Stimulated activated CD4-positive, alpha-beta T cell treated with anti-CD3 and anti-CD28 coated beads, Interleukin-1b, Interleukin-23, amount 100 ng/mL, for 1 hour (primary cell): ENCODE measurements at places on chromosomes 4 and X.

DNA sequence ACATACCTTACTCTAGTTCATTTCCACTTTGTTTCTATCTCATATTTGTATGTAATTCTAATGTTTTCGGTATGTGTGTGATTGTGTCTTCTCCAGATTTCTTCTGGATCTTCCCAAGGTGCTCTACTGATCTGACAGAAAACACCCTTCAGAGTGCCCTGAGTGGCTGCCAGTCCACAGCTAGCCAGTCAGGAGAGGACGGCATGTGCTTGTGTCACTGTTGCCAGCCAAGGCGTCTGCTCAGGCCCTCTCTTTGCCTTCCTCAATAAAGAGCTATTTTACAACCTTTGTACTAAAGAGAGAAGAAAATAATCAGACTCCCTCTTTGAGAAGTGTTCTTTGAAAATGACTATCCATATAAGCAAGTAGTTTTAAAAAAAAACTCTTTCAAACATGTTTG is 29.0 kb downstream of the CD99L2 start:
- DNase-seq: no peak

- no peak for DNase-seq
These were observed 242.5 kb upstream of the PRPS2 start for GRCh38 chrX:12548746-12549145.

DNA sequence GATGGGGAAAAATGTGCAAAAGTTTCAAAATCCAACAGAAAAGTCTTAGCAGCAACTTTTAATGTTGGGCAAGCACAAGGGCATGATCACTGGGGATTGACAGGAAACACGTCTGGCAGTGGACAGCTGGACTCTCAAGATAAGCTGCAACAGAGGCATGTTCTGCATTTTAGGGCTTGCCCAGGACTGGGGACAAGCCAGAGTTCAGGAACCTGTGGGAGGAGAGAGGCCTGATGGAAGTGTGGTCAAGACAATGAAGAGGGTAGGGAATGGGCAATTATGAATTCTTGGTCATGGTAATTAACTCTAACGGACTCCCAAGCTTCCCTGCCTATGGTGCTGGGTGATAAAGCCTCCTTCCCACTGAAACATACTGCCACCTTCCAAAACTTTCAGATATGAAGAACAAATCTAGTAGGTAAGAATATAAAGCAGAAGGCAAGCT is 48.4 kb downstream of the ANXA3 start:
- DNase-seq: no peak

- DNase-seq: no peak
These were observed 3.9 kb downstream of the PAGE3 start for GRCh38 chrX:55260806-55261205.

- DNase-seq: no peak
These were observed 3.2 kb upstream of the UXT start for GRCh38 chrX:47662144-47662657.

DNA sequence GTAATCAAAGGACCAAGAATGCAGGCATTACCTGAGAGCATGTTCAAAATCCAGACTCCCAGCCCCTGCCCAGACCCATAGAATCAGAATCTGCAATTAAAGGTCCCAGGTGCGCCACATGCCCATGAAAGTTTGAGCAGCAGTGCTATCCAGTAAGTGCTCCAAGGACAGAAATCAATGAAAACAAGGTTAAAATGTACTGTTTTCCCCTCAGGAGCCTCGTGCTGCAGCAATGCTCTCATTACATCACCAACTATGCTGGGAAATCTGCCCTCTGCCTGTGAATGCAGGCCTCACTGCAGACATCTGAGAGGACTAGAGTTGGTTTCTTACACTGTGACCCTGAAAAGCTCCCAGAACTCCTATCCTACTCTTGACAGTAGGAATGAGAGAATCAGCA is 21.1 kb downstream of the ANXA5 start:
- DNase-seq: no peak

DNA sequence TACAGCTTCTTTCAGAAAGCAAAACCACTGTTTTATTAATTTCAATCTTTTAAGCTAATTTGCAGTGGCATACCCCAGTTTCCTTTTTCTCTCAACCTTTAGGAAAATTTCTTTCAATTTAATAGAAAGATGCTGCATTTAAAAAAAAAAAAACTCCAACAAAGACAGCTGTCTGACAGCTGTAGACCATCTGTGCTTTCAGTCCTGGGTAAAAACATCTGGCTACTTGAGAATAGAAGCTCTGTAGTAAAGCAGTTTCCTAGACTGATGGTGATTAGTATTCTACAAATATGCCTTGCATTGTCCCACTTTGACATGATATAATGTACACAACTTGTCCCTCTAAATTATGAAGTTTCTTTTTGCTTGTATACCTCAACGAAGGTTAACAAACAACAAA is 197.8 kb downstream of the EDA start:
- DNase-seq: no peak

GRCh38 chrX:113389846-113390245 is 549.2 kb upstream of the AMOT start:
- no peak for DNase-seq

- DNase-seq: no peak
These were observed 12.6 kb downstream of the DCLK2 start for GRCh38 chr4:150090836-150091235.

DNA sequence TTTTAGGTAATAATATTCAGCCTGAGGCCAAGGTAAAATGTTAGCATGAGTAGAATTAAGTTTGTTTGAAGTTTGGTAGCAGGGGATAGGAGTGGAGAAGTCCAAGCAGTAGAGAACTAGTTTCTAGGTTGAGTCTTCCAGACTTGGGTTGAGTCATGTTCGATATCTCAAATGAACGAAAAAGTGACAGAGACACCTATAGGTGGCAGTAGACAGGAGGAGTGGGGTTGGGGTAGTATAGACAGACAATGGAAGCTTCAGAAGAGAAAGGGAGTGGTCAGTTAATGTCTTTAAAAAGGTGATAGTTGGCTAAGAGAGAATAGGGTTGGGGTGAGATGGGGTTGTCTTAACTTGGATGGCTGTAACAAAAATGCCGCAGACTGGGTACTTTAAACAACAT is 58.7 kb upstream of the EMCN start:
- DNase-seq: no peak

DNA sequence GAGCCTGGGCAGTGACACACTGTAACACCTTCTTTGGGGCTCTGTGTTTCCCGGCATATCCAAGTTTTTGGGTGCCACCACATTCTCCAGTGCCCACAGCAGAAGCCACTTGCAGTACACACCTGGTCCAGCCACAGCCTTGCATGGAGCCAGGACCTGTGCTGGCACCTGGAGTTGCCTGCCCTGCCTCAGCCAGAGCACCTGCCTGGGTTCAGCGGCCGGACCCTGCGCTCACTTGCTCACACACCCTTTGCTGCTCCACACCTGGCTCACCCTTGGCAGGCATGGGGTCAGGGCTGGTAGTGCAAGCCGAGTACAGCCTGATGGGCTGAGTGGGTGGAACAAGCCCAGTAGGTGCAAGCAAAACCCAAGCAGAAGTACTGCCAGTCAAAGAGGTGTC is 1511.1 kb downstream of the TECRL start:
- DNase-seq: no peak

DNA sequence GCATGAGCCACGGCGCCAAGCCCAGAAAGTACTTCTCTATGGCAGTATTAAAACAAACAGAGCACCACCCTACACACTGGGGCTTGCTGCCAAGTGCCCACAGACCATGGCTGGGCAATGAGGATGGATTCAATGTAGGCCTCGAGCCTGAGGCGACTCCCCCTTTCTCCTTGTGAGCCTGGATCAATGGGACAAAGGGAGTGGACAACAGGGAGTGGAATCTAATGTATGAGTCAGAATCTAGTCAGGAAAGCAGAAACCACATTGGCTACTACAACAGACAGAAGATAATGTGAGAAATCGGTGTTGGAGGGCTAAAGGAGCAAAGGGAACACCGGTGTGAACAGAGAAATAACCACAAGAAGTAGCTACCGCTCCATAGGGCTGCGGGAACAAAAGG is 37.7 kb upstream of the OCIAD2 start:
- no peak for DNase-seq

- no peak for DNase-seq
These were observed 14.4 kb downstream of the ANXA3 start for GRCh38 chr4:78565971-78566372.

DNA sequence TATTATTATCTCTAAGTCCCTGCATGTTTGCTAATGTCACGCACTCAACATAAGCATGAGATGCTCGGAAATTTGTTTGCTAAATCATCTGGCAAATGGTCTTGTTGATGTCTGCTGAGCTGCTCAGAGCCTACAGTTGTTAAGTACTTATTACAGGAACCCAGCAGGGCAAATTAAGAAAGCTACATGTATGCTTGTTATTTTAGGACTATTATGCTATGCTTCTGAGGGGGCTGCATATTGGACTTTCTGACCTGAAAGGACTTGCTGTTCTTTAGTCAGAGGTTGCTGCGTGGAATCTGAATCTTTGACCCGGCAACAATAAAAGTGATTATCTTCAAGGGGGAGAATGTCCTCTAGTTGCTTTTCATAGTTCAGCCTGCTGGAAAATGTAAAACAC is 36.3 kb upstream of the TENM3 start:
- no peak for DNase-seq

DNA sequence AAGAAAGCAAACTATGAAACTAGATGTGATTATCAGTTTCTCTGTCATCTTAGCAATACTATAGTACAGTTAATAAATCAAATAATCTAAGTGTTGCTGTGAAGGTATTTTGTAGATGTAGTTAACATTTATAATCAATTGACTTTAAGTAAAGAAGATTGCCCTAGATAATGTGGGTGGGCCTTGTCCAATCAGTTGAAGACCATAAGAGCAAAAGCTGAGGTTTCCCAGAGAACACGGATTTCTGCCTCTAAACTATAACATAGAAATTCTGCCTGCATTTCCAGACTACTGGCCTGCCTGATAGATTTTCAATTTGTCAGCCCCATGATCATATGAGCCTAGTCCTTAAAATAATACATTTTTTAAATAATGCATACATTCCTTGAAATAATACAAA is 222.9 kb downstream of the PCDH18 start:
- no peak for DNase-seq

GRCh38 chr4:111991163-111991562 is 154.1 kb upstream of the FAM241A start:
- no peak for DNase-seq

GRCh38 chrX:111847491-111848133 is 28.4 kb upstream of the TRPC5OS start:
- no peak for DNase-seq

GRCh38 chr4:130714006-130714405 is 1618.1 kb downstream of the C4orf33 start:
- no peak for DNase-seq

DNA sequence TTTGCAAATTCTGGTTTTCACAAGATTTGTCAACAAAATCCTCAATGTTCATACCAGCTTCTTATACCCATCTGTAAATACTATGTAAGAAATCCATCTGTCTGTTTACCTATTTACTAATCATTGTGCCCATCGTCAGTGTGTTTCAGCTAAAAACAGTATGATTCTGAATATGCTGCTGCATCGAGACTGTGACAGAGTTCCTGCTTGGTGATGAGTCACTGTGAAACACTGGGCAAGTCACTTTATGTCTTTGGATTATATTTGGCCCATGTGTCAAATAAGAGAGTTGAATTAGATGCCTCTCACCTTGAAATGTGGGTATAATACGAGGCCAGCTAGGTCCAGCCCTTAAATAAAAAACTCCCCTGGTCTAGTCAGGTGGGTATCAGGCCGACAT is 79.3 kb downstream of the CBLL2 start:
- no peak for DNase-seq

GRCh38 chr4:11545651-11546050 is 117.0 kb upstream of the HS3ST1 start:
- no peak for DNase-seq

DNA sequence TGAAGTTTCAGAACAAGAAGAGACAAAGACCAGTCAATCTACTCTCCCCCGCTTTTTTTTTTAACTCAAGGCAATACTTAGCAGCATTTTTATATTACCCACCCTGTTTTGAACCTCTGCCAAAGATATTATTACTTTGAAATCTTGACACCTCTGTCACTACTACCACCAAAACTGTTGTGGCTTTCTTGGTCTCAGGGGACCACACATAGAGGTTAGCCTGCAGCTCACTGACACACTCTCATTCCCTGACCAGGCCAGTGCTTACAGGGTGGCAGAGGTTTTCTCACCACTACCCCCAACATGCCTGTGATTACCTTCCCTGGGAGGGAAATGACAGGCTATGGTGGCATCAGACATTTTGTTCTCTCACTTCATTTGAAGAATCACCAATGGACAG is 137.4 kb upstream of the STIM2 start:
- DNase-seq: no peak

DNA sequence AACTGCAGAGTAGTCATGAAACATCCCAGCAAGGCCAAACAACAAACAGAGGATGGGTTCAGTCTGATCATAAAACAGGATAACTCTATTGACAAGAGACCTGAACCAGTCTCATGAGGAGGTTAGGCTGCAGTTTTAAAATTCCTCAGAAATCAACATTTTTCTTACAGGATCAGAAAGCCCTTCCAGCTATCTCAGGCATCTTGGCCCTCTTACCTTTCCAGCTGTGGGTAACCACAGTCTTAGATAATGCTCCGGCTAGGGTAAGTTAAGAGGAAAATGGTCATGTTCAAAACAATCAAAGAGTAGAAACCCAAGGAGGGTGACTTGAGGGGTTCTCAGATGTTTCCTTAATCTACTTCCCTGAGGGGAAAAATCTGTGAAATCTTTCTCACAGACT is 5.1 kb downstream of the CTSO start:
- DNase-seq: no peak

- no peak for DNase-seq
These were observed 2.1 kb downstream of the MAGEA10 start for GRCh38 chrX:152136312-152136711.

DNA sequence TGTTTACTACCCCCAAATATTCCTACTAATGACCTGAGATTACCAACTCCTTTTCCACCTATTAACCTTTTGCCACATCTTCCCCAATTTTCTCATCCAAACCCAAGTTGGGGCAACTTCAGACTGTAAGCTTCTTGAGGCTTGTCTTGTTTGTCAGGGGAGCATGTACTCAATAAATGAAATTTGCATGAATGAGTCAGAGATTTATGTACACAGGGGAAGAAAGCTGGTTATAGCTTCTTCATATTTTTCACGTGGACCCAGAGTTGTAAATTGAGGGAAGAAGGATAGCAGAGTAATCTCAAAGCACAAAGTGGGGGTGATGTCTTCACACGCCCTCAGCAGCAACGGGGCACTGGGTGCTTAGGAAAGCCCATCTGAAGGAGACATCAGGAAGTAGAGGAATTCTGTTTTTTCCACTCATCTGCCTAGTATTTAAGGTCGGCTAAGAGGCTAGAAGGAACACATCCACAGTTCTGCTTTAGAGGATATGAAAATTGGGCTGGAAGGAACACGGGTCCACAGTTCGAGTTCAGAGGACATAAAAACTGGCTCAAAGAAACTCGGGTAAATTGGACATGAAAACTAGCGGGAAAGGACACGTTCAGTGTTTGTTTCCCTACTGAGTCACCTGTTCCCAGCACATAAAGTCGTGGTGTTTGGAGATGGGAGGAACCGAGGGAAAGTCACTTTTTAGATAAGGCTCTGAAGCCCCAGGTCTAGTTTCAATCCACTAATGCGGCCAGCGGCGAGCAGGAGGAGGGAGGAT is 696 bp upstream of the CA5B start:
- DNase-seq: no peak

GRCh38 chr4:77669946-77670590 is 64.4 kb downstream of the CXCL13 start:
- no peak for DNase-seq
